ENCODE measurements at places on chromosomes 5 and 9. TPM values are rescaled to one million over a fixed set of nuclear protein-coding genes. Genes with fewer than 3 reads are reported as not detected.

The MUSK gene
- not detected for total RNA-seq

GRCh38 chr9:38110476-38110875 is 41.4 kb upstream of the SHB start:
- no peaks in the 10 kb centered on the region for H3K4me1 ChIP-seq
- H3K27me3 ChIP-seq: peaks cover 18% of the 10 kb centered on the region
- H3K4me3 ChIP-seq: no peak overlapping the region

The PCDHB8 gene
- total RNA-seq: 3.1 TPM

The PCDHB4 gene
- 5.4 TPM for total RNA-seq

DNA sequence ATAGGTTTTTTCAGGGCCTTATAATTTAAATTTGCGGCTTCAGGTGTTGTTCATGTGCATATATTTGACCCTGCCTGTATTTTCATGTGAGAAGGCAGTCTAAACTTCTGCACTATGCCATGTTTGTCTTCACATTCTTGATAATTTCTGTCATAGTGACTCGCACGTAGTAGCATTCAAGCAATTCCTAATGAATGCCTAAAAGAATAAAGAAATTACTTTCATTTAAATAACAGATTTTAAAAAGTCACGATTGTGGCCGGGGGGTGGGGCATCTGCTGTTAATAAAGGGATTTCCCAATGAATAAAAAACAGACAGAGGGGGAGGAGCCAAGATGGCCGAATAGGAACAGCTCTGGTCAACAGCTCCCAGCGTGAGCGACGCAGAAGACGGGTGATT is 318.0 kb downstream of the ADAMTS6 start:
- H3K4me3 ChIP-seq: no peak overlapping the region
- H3K27ac ChIP-seq: peak overlapping the region; percentile 73
- peaks cover 8% of the 10 kb centered on the region for H3K36me3 ChIP-seq
- H3K27me3 ChIP-seq: no peaks in the 10 kb centered on the region
- no peak for DNase-seq
- H3K4me1 ChIP-seq: peaks cover 28% of the 10 kb centered on the region

The KCNIP1 gene
- 12.0 TPM for total RNA-seq

DNA sequence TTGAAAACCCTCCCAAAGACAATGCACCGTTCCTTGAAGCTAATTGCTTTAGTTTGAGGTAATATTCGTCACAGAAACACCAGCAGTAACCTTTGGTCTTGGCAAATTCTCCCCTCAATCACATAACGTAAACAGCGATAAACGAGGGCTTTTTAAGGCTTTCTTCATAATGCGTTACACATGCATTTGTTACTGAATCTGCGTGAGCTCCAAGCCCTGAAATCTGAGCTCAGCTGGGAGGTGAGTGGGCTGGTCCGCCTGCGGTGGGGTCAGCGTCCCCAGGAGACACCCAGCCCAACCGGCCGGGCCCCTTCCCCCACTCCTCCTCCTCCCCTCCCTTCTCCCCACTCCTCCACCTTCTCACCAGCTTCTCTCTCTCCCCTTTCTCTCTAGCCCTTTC is 91.1 kb downstream of the BARX1 start:
- H3K36me3 ChIP-seq: peaks cover 1% of the 10 kb centered on the region
- H3K4me1 ChIP-seq: no peaks in the 10 kb centered on the region
- no peak for DNase-seq
- H3K27me3 ChIP-seq: peaks cover 31% of the 10 kb centered on the region
- peak overlapping the region; percentile 73 for H3K27ac ChIP-seq

DNA sequence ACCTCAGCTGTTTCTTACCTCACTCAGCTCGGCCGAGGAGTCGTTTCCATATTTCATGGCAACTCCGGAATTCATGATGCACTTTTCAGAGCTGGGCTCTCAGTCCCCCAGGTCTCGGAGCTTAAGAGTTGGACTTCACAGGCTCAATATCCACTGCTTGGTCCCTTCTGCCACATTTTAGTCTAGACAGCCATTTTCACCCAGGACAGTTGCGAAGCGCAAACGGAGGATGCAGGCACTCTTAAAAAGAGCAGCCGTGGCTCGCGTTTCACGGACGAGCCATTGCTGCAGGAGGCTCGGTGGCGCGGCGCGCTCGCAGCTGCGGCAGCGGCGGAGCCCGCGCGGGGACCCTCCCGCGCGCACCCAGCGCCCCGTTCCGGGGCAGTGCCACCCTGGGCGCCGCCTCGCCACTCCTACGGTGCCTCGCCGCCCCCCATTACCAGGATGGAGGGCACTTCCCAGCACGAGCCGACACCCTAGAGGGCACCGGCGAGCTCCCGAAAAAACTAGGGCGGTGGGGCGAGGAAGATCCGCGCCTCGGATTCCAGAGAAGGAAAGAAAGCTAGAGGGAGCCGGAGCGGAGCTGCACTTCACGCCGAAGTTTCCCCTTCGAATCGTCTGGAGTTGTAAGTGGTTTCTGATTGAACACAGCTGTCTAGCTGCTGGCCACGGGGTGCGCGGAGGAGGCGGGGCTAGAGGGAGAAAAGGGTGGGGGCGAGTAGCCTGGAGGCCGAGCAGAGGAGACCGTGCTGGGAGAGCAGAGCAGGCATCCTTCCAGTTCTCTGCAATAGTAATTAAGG is 140.3 kb downstream of the TSSK1B start:
- H3K27ac ChIP-seq: peak overlapping the region; percentile 96
- peak; percentile 95 for DNase-seq
- no peaks in the 10 kb centered on the region for H3K27me3 ChIP-seq
- no peaks in the 10 kb centered on the region for H3K36me3 ChIP-seq
- H3K4me1 ChIP-seq: peaks cover 32% of the 10 kb centered on the region

The AMBP gene
- not detected for total RNA-seq

The IFNA5 gene
- not detected for total RNA-seq

The PHYHD1 gene
- total RNA-seq: 3.4 TPM

DNA sequence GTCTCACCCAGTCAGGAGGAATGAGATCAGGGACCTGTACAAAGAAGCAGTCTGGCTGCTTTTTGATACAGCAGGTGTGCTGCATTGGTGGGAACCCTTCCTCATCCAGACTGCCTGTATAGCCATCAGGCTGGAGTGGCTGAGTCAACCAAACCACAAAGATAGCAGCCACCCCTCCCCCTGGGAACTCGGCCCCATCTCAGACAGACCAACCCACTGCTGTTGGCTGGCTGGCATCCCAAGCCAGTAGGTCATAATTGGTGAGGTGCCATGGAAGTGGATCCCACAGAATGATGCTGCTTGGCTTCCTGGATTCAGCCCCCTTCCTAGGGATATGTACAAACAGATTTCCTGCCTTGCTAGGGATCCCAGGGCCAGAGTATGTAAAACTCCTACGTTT is 60.9 kb downstream of the YTHDC2 start:
- no peak overlapping the region for H3K4me3 ChIP-seq
- DNase-seq: no peak
- no peaks in the 10 kb centered on the region for H3K27me3 ChIP-seq

DNA sequence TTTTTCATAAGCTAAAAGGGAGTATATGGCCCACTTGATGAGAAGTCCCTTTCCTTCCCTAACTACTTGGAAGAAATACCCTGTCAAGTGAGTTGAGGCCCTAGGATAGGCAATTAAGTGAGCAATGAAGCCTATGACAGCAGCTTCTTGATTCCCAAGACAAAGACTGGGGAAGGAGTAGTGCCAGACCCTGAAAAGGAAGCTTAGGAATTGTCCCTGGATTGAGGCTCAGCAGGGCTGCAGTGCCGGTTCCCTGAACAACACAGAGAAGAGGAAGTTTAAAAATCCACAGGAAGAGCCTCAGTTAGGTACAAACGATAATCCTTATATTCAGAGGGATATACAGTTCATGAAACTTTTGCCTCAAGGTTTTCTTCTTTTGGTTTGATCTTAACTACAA is 61.8 kb upstream of the RAD23B start:
- H3K27me3 ChIP-seq: no peaks in the 10 kb centered on the region
- DNase-seq: no peak
- H3K36me3 ChIP-seq: no peaks in the 10 kb centered on the region
- H3K4me3 ChIP-seq: no peak overlapping the region
- H3K27ac ChIP-seq: peak overlapping the region; percentile 81

The SLC22A4 gene
- total RNA-seq: 5.4 TPM

DNA sequence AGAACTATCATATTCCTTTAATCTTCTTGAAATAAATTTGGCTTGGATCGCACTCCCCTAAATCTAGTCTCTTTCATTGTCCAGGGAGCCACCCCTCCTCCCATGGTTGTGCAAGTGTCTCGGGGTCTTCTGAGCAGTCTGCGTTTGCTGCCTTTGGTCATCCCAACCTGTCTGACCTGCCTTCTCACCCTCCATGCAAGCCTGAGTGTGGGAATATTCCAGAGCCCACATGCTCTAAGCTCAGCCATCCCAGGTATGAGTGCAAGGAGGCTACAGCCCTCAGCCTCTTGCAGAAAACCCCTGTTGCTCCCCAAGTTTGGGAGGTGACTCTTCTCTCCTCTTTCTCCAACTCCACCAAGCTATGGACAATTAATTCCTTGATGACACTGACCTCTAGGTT is 7.7 kb upstream of the CTSL start:
- no peak overlapping the region for H3K4me3 ChIP-seq
- peaks cover 31% of the 10 kb centered on the region for H3K4me1 ChIP-seq
- DNase-seq: no peak
- H3K27ac ChIP-seq: no peak overlapping the region
- peaks cover 3% of the 10 kb centered on the region for H3K27me3 ChIP-seq
- no peaks in the 10 kb centered on the region for H3K36me3 ChIP-seq

The FAM78A gene
- total RNA-seq: 1.4 TPM

DNA sequence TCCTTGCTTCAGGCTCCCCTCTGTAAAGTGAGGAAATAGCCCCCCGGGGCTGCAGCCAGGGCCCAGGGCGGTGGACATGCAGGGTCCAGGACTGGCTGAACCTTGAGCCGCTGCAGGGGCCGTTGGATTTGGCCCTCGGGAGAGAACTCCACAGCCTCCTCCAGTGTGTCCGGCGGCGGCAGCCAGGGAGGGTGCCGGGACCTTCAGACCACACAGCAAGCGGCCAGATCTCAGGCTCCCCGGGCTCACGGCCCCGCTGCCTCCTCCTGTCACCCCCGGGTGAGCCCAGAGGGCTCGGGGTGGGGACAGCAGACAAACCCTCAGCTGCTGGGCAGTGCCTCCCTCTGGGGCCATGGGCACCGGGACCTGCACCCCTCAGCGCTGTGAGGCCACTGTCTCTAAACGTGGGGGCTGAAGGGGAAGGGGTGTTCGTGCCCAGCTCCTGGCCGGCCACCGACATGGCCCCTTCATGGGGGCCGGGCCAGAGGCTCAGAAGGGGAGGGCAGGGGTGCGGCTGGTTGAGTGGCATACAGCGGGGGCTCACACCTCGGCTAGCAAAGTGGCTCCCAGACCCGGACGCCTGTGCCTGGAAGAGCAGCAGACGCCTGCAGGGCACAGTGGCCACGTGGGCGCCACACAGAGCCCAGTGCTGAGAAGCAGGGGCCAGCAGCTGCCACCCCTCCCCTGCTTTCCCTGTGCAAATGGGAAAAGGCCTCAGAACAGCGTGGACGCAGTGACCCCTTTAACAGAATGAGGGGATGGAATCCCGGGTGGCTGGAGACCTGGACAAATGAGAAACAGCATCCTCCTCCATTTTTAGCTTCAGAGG is 19.7 kb downstream of the SLC9A3 start:
- DNase-seq: no peak
- H3K4me1 ChIP-seq: peaks cover 6% of the 10 kb centered on the region
- no peak overlapping the region for H3K4me3 ChIP-seq
- no peaks in the 10 kb centered on the region for H3K36me3 ChIP-seq
- H3K27me3 ChIP-seq: peaks cover 14% of the 10 kb centered on the region

The FOXD4 gene
- 0.44 TPM for total RNA-seq

- H3K27me3 ChIP-seq: no peaks in the 10 kb centered on the region
- no peak overlapping the region for H3K27ac ChIP-seq
- no peak overlapping the region for H3K4me3 ChIP-seq
- peaks cover 29% of the 10 kb centered on the region for H3K4me1 ChIP-seq
Observed at GRCh38 chr5:33330426-33330825, 110.3 kb upstream of the TARS1 start.

- H3K4me3 ChIP-seq: no peak overlapping the region
- no peak overlapping the region for H3K27ac ChIP-seq
- H3K4me1 ChIP-seq: no peaks in the 10 kb centered on the region
- no peaks in the 10 kb centered on the region for H3K36me3 ChIP-seq
- peaks cover 5% of the 10 kb centered on the region for H3K27me3 ChIP-seq
Observed at GRCh38 chr9:38301376-38302106, 91.0 kb upstream of the ALDH1B1 start.

GRCh38 chr5:168424594-168425323 is 61.5 kb upstream of the RARS1 start:
- DNase-seq: no peak
- no peaks in the 10 kb centered on the region for H3K36me3 ChIP-seq
- H3K27ac ChIP-seq: no peak overlapping the region
- H3K4me3 ChIP-seq: no peak overlapping the region
- H3K4me1 ChIP-seq: peaks cover 5% of the 10 kb centered on the region

- H3K4me1 ChIP-seq: peaks cover 9% of the 10 kb centered on the region
- H3K27me3 ChIP-seq: peaks cover 4% of the 10 kb centered on the region
- H3K36me3 ChIP-seq: no peaks in the 10 kb centered on the region
- H3K27ac ChIP-seq: no peak overlapping the region
- no peak overlapping the region for H3K4me3 ChIP-seq
Observed at GRCh38 chr9:137055385-137056364, 1.8 kb upstream of the ENTPD2 start.

The HSD17B3 gene
- total RNA-seq: not detected

The DBN1 gene
- total RNA-seq: 274 TPM

GRCh38 chr5:177357459-177358351 is at the start of gene RGS14:
Gene RGS14 (plus strand): TSS chr5:177357924. CDS start chr5:177358025, 101 bp downstream.
- peaks cover 4% of the 10 kb centered on the region for H3K4me1 ChIP-seq
- H3K36me3 ChIP-seq: no peaks in the 10 kb centered on the region
- DNase-seq: no peak
- peak within 1 kb of the TSS; percentile 10 for H3K27ac ChIP-seq
- no peak within 1 kb of the TSS for H3K4me3 ChIP-seq

GRCh38 chr5:141843156-141843927 is 34.9 kb downstream of the PCDH1 start:
- no peaks in the 10 kb centered on the region for H3K27me3 ChIP-seq
- peak overlapping the region; percentile 87 for H3K27ac ChIP-seq
- no peak overlapping the region for H3K4me3 ChIP-seq
- peaks cover 78% of the 10 kb centered on the region for H3K4me1 ChIP-seq

- no peak overlapping the region for H3K27ac ChIP-seq
- H3K4me1 ChIP-seq: peaks cover 6% of the 10 kb centered on the region
- H3K36me3 ChIP-seq: no peaks in the 10 kb centered on the region
- DNase-seq: no peak
- H3K4me3 ChIP-seq: no peak overlapping the region
Observed at GRCh38 chr9:14412775-14413174, 98.8 kb upstream of the NFIB start.

DNA sequence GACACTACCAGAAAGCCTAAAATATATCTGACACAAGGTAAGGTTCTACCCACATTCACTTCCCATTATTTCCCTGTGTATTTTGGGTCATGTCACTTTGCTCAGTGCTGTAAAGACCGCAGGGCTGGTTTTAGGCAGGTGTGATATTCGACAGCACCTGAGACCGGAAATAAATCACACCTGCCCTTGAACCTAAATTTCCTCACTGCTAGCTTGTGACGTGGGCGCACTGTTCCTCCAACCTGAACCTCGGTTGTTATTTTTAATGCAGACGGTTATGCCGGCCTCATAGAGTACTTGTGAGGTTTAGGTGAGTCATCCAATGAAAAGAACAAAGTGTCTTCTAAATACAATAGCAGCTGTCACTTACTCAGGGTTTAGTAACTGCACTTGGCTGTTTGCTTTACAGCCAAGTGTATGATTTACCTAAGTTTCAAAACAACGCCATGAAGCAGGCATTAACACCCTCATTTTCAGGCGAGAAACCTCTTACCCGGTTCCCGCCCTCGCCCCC is 20.7 kb upstream of the ZNF782 start:
- H3K27ac ChIP-seq: peak overlapping the region; percentile 14
- H3K4me1 ChIP-seq: peaks cover 16% of the 10 kb centered on the region
- H3K36me3 ChIP-seq: no peaks in the 10 kb centered on the region
- peak overlapping the region; percentile 89 for H3K4me3 ChIP-seq

GRCh38 chr9:27432308-27432707 is 91.8 kb upstream of the IFNK start:
- H3K27ac ChIP-seq: no peak overlapping the region
- peaks cover 6% of the 10 kb centered on the region for H3K4me1 ChIP-seq
- DNase-seq: no peak
- H3K36me3 ChIP-seq: peaks cover 4% of the 10 kb centered on the region

Data from chondrocyte (in vitro differentiated cells).